ENCODE measurements at places on chromosomes 5 and 9. TPM values are rescaled to one million over a fixed set of nuclear protein-coding genes. Genes with fewer than 3 reads are reported as not detected.

DNA sequence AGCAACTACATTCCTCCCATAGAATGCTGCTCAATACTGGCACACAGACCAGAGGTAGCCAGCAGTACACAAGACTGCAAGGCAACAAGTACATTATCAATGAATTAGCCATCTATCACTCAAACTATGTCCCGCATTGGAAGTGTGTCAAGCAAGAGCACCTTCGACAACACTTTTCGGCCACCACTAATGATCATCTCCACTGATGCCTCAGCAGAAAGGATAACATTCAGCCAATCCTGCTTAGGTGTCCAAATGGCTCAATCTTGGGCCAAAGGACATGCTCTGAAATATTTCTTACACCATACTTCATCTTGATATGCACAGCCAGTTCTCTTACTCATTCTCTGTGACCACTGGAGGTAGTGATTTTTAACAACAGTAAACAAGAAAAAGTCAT is 25.0 kb downstream of the SKP1 start:
- H3K27ac ChIP-seq, result no peak overlapping the region
- H3K36me3 ChIP-seq, result peaks cover 3% of the 10 kb centered on the region
- no peak for DNase-seq
- H3K4me3 ChIP-seq, result no peak overlapping the region
- no peaks in the 10 kb centered on the region for H3K27me3 ChIP-seq

- no peaks in the 10 kb centered on the region for H3K27me3 ChIP-seq
- no peaks in the 10 kb centered on the region for H3K36me3 ChIP-seq
- no peak overlapping the region for H3K4me3 ChIP-seq
- no peak for DNase-seq
- H3K4me1 ChIP-seq, result no peaks in the 10 kb centered on the region
These were observed 65.3 kb downstream of the MARCHF3 start for GRCh38 chr5:126965061-126965475.

DNA sequence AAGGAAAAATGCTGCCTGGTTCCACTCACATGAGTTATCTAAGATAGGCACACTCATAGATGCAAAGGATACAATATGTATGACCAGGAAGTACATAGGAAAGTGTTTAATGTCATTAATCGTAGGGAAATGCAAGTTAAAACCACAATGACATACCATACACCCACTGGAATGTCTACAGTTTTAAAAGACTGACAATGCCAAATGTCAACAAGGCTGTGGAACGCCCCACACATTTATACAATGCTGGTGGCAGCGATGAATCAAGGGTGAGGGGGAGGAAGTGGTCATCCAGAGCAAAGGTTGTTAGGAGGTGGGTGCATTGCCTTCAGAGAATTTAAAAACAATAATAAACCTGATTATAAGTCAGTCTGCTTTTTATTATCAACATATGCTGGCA is 437.8 kb downstream of the ARHGEF28 start:
- no peaks in the 10 kb centered on the region for H3K4me1 ChIP-seq
- DNase-seq, result no peak
- no peak overlapping the region for H3K4me3 ChIP-seq

DNA sequence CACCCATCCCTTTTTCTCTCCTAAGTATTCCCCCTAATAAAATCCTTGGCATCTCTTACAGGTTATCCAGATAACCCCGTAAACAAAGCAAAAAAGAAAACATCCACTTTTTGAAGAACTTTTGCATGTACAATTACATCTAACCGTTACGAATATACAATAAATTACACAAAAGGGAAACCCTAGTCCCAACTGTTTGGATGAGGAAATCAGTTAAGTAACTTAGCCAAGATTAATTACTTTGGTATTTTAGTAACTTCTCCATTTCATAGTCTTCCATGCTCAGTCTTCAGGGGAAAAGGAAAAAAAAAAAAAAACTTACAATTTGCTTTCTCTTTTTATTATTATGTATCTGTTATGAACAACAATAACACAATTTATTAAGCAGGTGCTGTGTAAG is 212.9 kb downstream of the ACTL7B start:
- H3K27me3 ChIP-seq, result no peaks in the 10 kb centered on the region
- no peak overlapping the region for H3K27ac ChIP-seq
- H3K36me3 ChIP-seq, result no peaks in the 10 kb centered on the region
- H3K4me3 ChIP-seq, result no peak overlapping the region
- H3K4me1 ChIP-seq, result no peaks in the 10 kb centered on the region

DNA sequence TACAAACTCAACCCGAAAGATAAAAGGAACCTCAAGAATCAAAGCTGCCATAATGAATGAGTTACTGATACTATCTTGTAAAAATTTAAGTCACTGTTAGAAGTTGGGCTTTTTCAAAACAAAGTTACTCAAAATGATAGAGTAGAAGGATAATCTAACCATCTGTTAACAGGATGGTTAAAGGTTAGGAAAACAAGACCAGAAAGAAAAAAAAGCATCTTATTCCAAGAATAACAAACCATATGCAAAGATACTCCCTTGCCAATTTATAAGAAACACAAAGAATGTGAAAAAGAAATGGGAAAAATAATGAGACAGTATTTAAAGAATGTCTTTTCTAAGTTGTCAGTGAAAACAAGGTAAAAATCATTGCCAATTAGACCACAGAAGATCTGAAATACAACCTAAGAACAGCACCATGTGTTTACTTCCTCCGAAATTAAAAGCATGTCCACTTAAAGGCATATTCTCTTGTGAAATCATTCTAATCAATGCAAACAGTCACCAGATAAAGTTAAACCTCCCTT is 51.2 kb downstream of the STRBP start:
- no peak for DNase-seq

DNA sequence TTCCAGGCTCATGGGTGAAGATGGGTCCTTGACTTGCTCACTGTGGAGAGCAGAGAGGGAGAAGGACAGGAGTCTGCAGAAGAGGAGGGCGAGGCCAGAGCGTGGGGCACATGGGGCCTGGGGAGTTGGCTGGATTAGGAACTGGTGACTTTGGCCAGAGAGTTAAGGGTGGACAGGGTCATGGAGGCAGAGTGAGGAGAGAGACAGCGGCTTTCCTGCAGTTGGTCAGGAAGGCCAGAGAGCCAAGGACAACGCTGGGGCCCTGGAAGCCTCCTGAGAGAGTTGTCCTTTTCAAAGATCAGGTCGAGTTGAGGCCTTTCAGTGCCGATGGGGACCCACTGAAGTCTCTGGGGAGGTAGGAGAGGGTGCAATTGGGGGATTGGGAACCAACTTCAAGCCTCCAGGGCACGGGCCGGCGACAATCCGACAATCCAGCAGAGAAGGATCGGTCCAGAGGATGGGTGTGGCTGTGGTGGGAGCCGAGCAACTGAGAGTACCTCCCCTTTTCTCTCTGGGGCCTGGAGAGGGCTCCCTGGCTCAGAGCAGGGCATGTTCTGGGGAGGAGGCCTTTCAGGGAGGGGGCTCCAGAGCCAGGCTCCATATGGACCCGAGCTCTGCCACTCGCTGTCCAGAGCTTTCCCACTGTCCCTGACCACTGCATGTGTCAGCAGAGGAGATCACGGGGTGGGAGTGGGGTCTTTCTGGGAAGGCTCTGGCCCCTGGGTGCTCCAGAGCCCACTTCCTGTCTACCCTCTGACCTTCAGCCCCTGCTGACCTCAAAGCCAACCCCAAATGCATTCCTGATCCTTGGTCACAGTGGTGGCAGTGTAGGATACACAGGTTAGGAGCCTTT is 7.5 kb upstream of the PHYHD1 start:
- no peaks in the 10 kb centered on the region for H3K27me3 ChIP-seq
- H3K36me3 ChIP-seq, result peaks cover 3% of the 10 kb centered on the region
- H3K27ac ChIP-seq, result peak overlapping the region; percentile 42
- no peak overlapping the region for H3K4me3 ChIP-seq
- DNase-seq, result no peak

GRCh38 chr5:160187091-160187490 is 42.2 kb upstream of the FABP6 start:
- no peaks in the 10 kb centered on the region for H3K27me3 ChIP-seq
- H3K4me1 ChIP-seq, result peaks cover 14% of the 10 kb centered on the region
- no peaks in the 10 kb centered on the region for H3K36me3 ChIP-seq

CRHBP gene
- total RNA-seq, result 0.66 TPM

- DNase-seq, result no peak
- H3K27me3 ChIP-seq, result no peaks in the 10 kb centered on the region
- H3K27ac ChIP-seq, result no peak overlapping the region
- H3K36me3 ChIP-seq, result no peaks in the 10 kb centered on the region
- H3K4me1 ChIP-seq, result no peaks in the 10 kb centered on the region
These were observed 33.6 kb upstream of the HMGCR start for GRCh38 chr5:75303419-75303818.

GRCh38 chr5:33362915-33363314 is 77.8 kb upstream of the TARS1 start:
- no peaks in the 10 kb centered on the region for H3K27me3 ChIP-seq
- DNase-seq, result peak; percentile 8
- H3K4me3 ChIP-seq, result no peak overlapping the region

- H3K27ac ChIP-seq, result no peak overlapping the region
- no peaks in the 10 kb centered on the region for H3K4me1 ChIP-seq
- DNase-seq, result no peak
- no peaks in the 10 kb centered on the region for H3K27me3 ChIP-seq
- H3K36me3 ChIP-seq, result no peaks in the 10 kb centered on the region
These were observed 26.1 kb downstream of the SPIN1 start for GRCh38 chr9:88414298-88414697.

SMIM23 gene
- not detected for total RNA-seq

GRCh38 chr5:82754036-82754746 is 323.0 kb downstream of the TMEM167A start:
- H3K36me3 ChIP-seq, result no peaks in the 10 kb centered on the region
- DNase-seq, result no peak
- no peak overlapping the region for H3K27ac ChIP-seq
- H3K27me3 ChIP-seq, result no peaks in the 10 kb centered on the region
- H3K4me1 ChIP-seq, result no peaks in the 10 kb centered on the region

INSL6 gene
- not detected for total RNA-seq

DNA sequence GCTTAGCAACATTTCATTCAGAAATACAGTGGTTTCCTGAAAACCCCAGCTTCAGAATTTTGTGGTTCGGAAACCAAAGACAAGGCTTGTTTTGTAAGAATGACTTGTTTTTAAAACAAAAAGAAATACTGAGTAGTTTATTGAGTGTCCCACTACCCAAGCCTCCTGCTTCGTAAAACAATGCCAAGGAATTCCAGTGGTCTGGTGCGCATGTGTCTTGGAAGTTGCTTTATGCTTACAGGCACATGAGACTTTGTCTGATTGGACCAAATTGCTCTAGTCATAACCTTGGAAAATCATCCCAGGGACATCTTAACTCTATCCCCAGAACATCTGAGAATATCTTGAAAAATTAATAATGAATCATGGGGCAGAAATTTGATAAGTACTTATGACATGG is 77.1 kb upstream of the FST start:
- no peaks in the 10 kb centered on the region for H3K27me3 ChIP-seq
- H3K4me3 ChIP-seq, result no peak overlapping the region
- no peak for DNase-seq
- no peak overlapping the region for H3K27ac ChIP-seq
- no peaks in the 10 kb centered on the region for H3K36me3 ChIP-seq
- H3K4me1 ChIP-seq, result no peaks in the 10 kb centered on the region

GRCh38 chr5:38878391-38879077 is 32.7 kb downstream of the OSMR start:
- no peaks in the 10 kb centered on the region for H3K4me1 ChIP-seq
- H3K4me3 ChIP-seq, result no peak overlapping the region
- no peak overlapping the region for H3K27ac ChIP-seq
- H3K27me3 ChIP-seq, result no peaks in the 10 kb centered on the region
- H3K36me3 ChIP-seq, result peaks cover 10% of the 10 kb centered on the region
- no peak for DNase-seq

- H3K27ac ChIP-seq, result no peak overlapping the region
- H3K36me3 ChIP-seq, result no peaks in the 10 kb centered on the region
- no peaks in the 10 kb centered on the region for H3K4me1 ChIP-seq
These were observed 7.4 kb upstream of the CARD19 start for GRCh38 chr9:93088656-93089015.

DNA sequence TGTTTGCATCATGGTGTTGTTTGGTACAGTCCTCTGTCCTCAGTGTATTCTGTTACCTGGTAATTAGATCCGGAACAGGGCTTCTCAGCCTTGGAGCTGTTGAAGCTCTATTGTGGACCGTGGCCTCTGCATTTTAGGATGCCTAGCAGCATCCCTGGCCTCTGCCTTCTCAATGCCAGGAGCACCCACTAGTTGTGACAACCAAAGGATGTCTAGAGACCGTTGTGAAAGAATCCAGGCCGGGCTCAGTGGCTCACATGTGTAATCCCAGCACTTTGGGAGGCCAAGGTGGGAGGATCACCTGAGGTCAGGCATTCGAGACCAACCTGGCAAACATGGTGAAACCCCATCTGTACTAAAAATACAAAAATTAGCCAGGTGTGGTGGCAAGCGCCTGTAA is 159.6 kb downstream of the CACNA1B start:
- no peaks in the 10 kb centered on the region for H3K27me3 ChIP-seq
- H3K36me3 ChIP-seq, result no peaks in the 10 kb centered on the region
- no peak overlapping the region for H3K4me3 ChIP-seq

GRCh38 chr9:95627802-95628201 is 111.0 kb upstream of the PTCH1 start:
- no peak overlapping the region for H3K27ac ChIP-seq
- no peaks in the 10 kb centered on the region for H3K36me3 ChIP-seq
- H3K27me3 ChIP-seq, result no peaks in the 10 kb centered on the region
- DNase-seq, result no peak
- no peak overlapping the region for H3K4me3 ChIP-seq

DNA sequence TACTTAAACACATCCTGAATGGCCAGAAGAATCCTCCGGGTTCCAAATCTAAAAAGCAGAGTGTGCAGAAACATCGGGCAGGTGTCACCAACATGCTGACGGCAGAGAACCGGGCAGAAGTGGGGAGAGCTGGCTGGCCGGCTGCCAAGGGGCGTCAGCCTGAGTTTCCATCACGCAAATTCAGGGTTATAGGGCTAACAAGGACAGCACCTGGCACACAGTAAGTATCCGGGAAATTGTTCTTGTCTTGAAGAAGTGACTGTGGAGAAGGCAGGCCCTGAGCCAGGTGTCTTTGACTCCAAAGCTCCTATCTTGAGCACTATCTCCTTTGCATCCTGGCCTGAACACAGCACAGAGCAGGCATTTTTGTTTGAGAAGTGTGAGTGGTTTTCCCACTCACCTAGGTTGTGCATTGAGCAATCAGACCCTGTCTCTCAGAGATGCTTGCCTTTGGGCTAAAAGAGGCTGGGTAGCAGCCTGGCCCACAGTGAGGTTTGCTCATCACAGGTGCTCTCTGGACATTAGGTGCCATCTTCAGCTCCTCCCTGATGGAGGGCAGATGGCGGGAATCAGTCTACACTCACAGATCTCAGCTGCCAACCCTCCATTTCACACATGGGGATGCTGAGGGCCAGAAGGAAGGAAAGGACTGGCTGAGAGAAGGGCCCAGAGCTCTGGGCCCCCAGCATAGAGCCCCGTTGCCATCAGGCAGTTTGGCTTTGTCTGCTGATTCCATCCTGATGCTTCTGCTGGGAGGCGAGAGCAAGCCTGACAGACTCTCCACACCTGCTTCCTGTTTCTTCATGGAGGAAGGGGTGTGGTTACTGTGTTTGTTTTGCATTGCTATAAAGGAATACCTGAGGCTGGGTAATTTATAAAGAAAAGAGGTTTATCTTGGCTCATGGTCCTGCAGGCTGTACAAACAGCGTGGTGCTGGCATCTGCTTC is 52.8 kb downstream of the WHRN start:
- no peak for DNase-seq
- H3K4me1 ChIP-seq, result peaks cover 15% of the 10 kb centered on the region
- H3K27ac ChIP-seq, result no peak overlapping the region
- H3K36me3 ChIP-seq, result no peaks in the 10 kb centered on the region
- no peak overlapping the region for H3K4me3 ChIP-seq

- H3K4me3 ChIP-seq, result no peak overlapping the region
- no peaks in the 10 kb centered on the region for H3K27me3 ChIP-seq
- no peaks in the 10 kb centered on the region for H3K4me1 ChIP-seq
These were observed 949.8 kb upstream of the TYRP1 start for GRCh38 chr9:11743356-11743755.

All from body of pancreas (tissue), 4 donors.